Sigmoid colon (tissue), 7 donors: ENCODE measurements at places on chromosomes 1 and 21. TPM values are rescaled to one million over a fixed set of nuclear protein-coding genes. Genes with fewer than 3 reads are reported as not detected.

Gene TENT5C
- total RNA-seq: 4.6 TPM

Gene OLFML3
- total RNA-seq: 147 TPM

Gene ASCL5
- not detected for total RNA-seq

Gene KRTAP13-2
- not detected for total RNA-seq

Gene FAM72D
- 0.36 TPM for total RNA-seq

Gene CFAP107
- not detected for total RNA-seq

Gene ANKRD65
- 23.0 TPM for total RNA-seq

Gene NBPF1
- total RNA-seq: 30.3 TPM

Gene MYBPH
- total RNA-seq: not detected

Gene SPRR2B
- total RNA-seq: not detected

Gene SPATA6
- total RNA-seq: 31.4 TPM

Gene SMCP
- total RNA-seq: not detected

Gene C1QTNF12
- not detected for total RNA-seq

Gene FHAD1
- total RNA-seq: 1.1 TPM

DNA sequence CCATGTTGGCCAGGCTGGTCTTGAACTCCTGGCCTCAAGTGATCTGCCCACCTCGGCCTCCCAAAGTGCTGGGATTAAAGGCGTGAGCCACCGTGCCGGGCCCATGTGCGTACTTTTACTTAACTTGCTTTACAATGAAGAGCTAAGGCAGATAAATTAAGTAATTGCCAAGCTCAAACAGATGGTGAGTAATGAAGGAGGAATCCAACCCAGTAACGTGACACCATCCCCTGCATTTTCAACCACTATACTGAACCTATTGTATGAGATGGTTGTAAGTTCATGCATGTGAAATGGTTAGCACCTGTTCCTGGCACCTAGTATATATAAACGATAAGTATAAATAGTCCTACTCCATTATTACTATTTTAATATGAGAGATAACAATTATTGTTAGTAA is 588.0 kb upstream of the BEND5 start:
- no peaks in the 10 kb centered on the region for H3K27me3 ChIP-seq
- no peak overlapping the region for H3K4me3 ChIP-seq

- no peak within 1 kb of the TSS for H3K27ac ChIP-seq
- H3K36me3 ChIP-seq: no peaks in the 10 kb centered on the region
- no peak for DNase-seq
- peaks cover 30% of the 10 kb centered on the region for H3K27me3 ChIP-seq
- H3K4me1 ChIP-seq: peaks cover 24% of the 10 kb centered on the region
- H3K4me3 ChIP-seq: peak within 1 kb of the TSS; percentile 56
These were observed at the start of gene C2CD4D for GRCh38 chr1:151839457-151840403. Gene C2CD4D (minus strand): TSS chr1:151839820. CDS start chr1:151838989, 831 bp downstream.

DNA sequence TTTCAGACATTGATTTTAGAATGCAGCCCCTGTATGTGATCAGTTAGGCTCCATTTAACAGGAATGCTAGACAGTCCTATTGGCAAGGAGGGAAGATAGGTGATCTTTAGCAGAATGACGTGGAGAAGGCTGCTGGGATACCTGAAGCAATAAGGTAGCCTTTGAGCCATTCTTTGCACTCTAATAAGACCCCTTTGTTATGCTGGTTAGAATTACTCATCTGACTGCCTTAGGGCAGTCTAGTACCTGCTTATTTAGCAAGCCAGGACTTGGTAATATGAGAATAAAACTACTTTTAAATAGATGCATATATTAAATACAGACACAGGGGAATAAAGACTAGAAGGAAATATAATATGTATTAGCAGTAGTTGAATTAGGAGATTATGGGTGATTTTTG is 29.1 kb downstream of the NGF start:
- no peaks in the 10 kb centered on the region for H3K27me3 ChIP-seq
- H3K36me3 ChIP-seq: no peaks in the 10 kb centered on the region
- no peaks in the 10 kb centered on the region for H3K4me1 ChIP-seq
- no peak for DNase-seq

- H3K4me1 ChIP-seq: peaks cover 12% of the 10 kb centered on the region
- H3K27ac ChIP-seq: no peak overlapping the region
- H3K27me3 ChIP-seq: no peaks in the 10 kb centered on the region
- H3K4me3 ChIP-seq: no peak overlapping the region
- H3K36me3 ChIP-seq: no peaks in the 10 kb centered on the region
These were observed 541.3 kb downstream of the DPYD start for GRCh38 chr1:97379387-97380075.

DNA sequence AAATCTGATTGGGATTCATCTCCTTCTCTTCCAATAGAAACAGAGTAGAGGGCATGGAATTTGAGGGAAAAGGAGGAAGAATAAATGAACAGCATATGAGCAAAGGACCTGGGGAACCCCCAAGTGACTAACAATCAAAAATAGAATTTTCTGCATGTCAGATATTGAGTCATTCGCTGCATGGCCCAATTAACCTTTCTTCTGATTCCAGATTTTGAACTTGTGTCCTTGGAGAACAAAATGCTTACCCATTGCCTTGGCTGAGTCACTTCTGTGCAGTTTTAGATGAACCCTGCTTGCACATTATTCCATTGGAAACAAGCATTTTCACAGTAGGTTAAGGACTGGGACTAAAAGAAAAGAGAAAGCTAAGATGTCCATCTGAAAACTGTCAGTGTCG is 390.5 kb downstream of the ST6GALNAC3 start:
- H3K4me1 ChIP-seq: no peaks in the 10 kb centered on the region
- H3K27me3 ChIP-seq: no peaks in the 10 kb centered on the region
- DNase-seq: no peak
- no peak overlapping the region for H3K27ac ChIP-seq

DNA sequence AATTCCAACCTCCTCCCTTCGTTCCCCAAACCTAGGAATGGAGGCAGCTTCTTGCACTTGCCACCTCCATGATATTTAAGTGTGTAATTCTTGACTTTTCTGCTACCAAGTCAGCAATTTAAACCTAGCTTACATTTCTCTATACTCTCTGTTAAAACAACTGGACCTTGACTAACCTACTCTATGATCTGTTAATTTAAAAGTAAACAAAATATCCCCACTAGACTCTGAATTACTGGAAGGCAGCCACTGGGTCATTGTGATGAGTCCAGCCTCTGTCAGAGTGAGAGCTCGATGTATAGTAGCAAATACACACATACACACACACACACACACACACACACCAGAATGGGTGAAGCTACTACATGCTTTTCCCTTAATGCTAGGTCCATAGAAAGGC is 40.0 kb upstream of the DHCR24 start:
- H3K27me3 ChIP-seq: no peaks in the 10 kb centered on the region
- H3K27ac ChIP-seq: no peak overlapping the region
- H3K4me1 ChIP-seq: peaks cover 11% of the 10 kb centered on the region

DNA sequence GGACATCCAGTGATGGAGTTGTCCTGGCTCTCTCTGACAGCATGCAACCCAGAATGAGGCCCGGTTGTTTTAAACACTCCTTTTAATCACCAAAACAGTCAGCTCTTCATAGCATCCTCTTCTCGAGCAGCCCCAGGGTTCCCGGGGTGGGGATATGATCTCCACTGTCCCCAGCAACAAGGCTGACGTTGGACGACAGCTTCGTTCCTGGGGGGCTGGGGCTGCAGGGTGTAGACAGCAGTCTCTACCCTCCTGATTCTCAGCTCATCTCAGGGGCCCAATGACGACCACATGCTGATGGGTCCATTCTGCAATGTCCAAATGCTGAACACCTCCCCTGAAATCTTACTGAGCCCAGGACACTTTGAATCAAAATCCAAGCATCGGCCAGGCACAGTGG is 27.0 kb downstream of the TRIM11 start:
- no peak overlapping the region for H3K4me3 ChIP-seq
- H3K27ac ChIP-seq: no peak overlapping the region
- H3K27me3 ChIP-seq: no peaks in the 10 kb centered on the region
- DNase-seq: peak; percentile 63
- peaks cover 25% of the 10 kb centered on the region for H3K4me1 ChIP-seq
- H3K36me3 ChIP-seq: no peaks in the 10 kb centered on the region

GRCh38 chr1:212621949-212622305 is 13.4 kb downstream of the ATF3 start:
- H3K27me3 ChIP-seq: no peaks in the 10 kb centered on the region
- no peak overlapping the region for H3K4me3 ChIP-seq
- DNase-seq: no peak
- H3K4me1 ChIP-seq: no peaks in the 10 kb centered on the region
- peaks cover 17% of the 10 kb centered on the region for H3K36me3 ChIP-seq

GRCh38 chr1:14474856-14475255 is 123.6 kb upstream of the KAZN start:
- H3K27ac ChIP-seq: no peak overlapping the region
- H3K27me3 ChIP-seq: no peaks in the 10 kb centered on the region
- no peak for DNase-seq

- H3K27ac ChIP-seq: no peak overlapping the region
- no peak for DNase-seq
- no peaks in the 10 kb centered on the region for H3K27me3 ChIP-seq
- no peak overlapping the region for H3K4me3 ChIP-seq
- H3K36me3 ChIP-seq: no peaks in the 10 kb centered on the region
- peaks cover 16% of the 10 kb centered on the region for H3K4me1 ChIP-seq
These were observed 2.3 kb upstream of the EPS8L3 start for GRCh38 chr1:109765896-109766615.

DNA sequence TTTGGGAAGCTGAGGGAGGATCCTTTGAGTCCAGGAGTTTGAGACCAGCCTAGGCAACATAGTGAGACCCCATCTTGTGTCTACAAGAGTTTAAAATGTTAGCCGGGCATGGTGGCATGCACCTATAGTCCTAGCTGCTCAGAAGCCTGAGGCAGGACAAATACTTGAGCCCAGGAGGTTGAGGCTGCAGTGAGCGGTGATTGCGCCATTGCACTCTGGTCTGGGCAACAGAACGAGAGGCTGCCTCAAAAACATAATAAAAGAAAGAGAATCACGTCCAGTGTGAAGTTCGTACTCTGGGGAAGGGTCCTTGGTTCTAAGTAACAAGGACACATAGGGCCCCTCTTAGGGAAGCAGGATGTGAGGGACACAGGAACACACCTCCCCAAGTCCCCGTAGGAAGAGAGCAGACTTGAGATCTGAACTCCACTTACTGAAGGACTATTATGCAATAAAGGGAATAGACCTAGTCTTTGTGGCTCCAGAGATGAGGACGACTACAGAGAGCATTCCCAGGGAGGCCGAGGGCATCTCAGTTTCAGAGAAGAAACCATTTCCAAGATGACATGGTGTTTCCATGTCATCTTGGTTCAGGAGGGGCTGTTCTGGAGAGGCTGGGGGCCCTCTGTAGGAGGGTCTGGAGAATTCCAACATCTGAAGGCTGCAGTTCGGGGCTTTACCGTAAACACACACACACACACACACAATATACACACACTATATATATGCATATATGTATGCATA is 10.8 kb upstream of the ENO1 start:
- no peaks in the 10 kb centered on the region for H3K27me3 ChIP-seq
- no peak for DNase-seq
- no peaks in the 10 kb centered on the region for H3K36me3 ChIP-seq
- peak overlapping the region; percentile 73 for H3K27ac ChIP-seq

- DNase-seq: no peak
- H3K36me3 ChIP-seq: no peaks in the 10 kb centered on the region
- H3K27me3 ChIP-seq: no peaks in the 10 kb centered on the region
- no peak overlapping the region for H3K27ac ChIP-seq
These were observed 315.4 kb downstream of the LMO4 start for GRCh38 chr1:87644033-87644578.

DNA sequence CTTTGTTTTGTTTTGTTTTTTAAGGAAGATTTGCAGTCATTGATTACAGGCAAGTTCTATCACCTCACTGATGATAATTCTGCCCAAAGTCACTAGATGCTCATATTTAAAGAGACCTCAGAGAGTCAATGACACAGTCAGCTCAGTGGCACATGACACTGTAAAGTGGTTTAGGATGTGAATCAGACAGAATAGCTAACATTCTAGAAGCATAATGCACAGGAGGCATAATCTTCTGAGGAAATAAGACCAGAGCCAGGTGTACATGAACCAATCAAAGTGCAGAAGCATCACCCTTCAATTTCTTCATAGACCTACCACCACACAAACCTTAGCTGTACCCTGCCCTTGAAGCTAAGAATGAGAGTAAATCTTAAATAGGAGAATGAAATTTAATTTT is 268.5 kb downstream of the BRINP2 start:
- H3K27ac ChIP-seq: no peak overlapping the region
- H3K4me3 ChIP-seq: no peak overlapping the region
- no peaks in the 10 kb centered on the region for H3K36me3 ChIP-seq
- no peaks in the 10 kb centered on the region for H3K27me3 ChIP-seq

- no peak overlapping the region for H3K27ac ChIP-seq
- H3K27me3 ChIP-seq: no peaks in the 10 kb centered on the region
- H3K4me1 ChIP-seq: no peaks in the 10 kb centered on the region
- no peak for DNase-seq
- H3K36me3 ChIP-seq: no peaks in the 10 kb centered on the region
- H3K4me3 ChIP-seq: no peak overlapping the region
These were observed 118.9 kb downstream of the KCNJ6 start for GRCh38 chr21:37797403-37797802.

DNA sequence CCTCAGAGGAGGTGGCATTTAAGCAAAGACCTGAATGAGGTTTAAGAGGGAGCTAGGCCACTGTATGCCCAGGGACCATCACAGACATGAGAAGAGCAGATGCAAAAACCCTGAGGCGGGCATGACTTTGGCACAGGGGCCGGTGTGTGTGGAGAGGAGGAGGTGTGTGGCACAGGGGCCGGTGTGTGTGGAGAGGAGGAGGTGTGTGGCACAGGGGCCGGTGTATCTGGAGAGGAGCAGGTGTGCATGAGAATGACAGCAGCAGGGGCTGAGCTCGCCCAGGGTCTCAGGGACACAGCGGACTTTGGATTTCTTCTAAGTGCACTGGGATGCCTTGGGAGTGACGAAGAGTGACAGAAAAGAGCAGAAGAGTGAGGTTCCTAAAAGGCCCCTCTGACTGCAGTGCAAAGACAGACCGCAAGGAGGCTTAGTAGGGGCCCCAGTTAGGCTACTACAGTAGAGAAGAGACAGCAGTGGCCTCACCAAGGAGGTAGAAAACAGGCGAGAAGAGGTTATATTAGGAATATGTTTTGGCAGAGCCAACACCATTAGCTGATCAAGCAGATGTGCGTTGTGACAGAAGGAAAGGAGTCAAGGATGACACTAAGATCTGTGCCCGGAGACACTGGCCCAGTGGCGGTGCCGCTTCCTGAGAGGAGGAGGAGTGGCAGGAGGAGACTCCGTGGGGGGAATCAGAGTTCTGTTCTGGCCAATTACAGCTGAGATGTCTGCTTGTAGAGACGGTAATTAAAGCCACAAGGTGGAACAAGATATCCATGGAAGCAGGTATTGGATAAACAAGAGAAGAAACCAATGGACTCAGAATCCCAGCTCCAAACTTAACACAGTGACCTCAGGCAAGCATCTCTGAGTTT is 18.4 kb downstream of the ZBTB17 start:
- no peak for DNase-seq
- H3K27me3 ChIP-seq: no peaks in the 10 kb centered on the region
- H3K4me1 ChIP-seq: peaks cover 52% of the 10 kb centered on the region
- no peaks in the 10 kb centered on the region for H3K36me3 ChIP-seq

DNA sequence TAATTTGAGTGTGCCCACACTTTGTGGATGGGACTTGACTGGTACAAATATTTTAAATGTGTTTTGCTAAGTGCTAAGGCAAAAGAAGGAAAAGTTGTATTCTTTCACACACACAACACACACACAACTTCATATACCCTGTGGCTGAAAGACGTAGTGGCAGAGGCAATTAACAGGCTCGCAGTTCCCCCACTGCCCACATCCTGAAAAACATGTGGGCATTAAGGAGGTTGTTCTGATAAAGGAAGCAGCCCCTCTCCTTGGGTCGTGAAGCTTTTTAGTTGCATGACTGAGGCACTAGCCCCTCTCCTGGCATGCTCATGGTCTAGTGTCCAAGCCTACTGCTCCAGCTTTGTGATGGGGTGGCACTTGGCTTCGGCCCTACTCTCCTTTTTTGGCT is 14.3 kb upstream of the ADAM30 start:
- H3K27me3 ChIP-seq: no peaks in the 10 kb centered on the region
- no peak for DNase-seq
- H3K4me3 ChIP-seq: no peak overlapping the region
- H3K27ac ChIP-seq: no peak overlapping the region
